Osteocyte (in vitro differentiated cells): ENCODE measurements at places on chromosomes 12 and 14. TPM values are rescaled to one million over a fixed set of nuclear protein-coding genes. Genes with fewer than 3 reads are reported as not detected.
A peak's percentile ranks its signal among the peaks of the same experiment; 100 is the strongest.

The ERC1 gene
- 79.5 and 83.9 TPM in 2 replicates for total RNA-seq

The MYH6 gene
- not detected in 2 replicates for total RNA-seq

The LMNTD1 gene
- total RNA-seq: not detected in 2 replicates

The OR10A7 gene
- not detected in 2 replicates for total RNA-seq

DNA sequence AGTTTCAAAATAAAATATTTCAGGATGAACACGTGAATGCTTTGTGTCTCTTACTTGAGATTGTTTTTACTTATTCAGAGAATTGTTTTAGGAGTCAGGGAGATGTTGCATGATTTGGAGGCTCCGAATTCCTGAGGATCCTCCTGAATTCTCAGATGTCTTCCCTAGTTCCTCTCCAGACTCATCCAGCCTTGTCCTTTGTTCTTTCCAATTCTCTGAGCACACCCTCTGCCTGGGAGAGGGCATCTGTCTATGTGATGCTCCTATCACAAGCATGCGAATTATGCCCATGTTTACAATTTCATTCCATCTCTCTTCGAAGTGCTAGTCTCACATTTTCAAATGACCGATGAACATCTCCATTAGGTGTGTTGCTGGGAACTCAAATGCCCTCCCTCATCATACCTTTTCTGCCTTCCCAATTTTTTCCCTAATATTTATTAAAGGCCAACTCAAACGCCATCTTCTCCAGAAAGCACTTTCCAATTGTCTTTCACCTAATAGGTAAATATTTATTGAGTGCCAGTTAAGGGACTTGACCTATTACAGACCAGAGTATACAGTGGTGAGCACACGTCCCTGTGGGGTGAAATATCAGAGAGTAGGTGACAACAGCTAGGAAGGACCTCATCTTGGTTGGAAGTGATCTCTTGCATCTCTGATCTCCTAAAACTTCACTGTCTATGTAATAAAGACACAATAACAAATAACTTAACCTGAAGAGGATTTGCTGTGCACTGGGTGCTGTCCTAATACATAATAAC is 64.4 kb downstream of the ARF6 start:
- H3K4me1 ChIP-seq: peaks cover 15% of the 10 kb centered on the region
- H3K4me3 ChIP-seq: no peak overlapping the region
- no peak for DNase-seq
- no peaks in the 10 kb centered on the region for H3K27me3 ChIP-seq

DNA sequence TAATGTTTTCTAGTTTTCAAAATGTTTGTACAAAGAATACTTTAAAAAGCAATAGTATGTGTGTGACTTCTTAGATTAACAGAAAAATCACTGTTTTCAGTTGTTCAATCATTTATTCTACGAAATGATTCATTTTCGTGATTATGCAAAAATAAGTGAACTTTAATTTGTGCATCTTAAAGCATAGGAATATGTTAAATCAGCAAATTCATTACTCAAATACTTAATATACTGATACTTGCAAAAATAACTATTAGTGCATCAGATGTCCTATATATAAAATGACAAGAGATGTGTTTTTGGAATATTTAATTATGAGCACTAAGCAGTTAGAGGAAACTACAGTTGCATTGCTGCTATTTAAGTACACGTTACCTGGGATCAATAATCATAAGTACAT is 11.0 kb downstream of the SOX5 start:
- no peaks in the 10 kb centered on the region for H3K4me1 ChIP-seq
- peaks cover 18% of the 10 kb centered on the region for H3K27me3 ChIP-seq
- no peaks in the 10 kb centered on the region for H3K36me3 ChIP-seq

DNA sequence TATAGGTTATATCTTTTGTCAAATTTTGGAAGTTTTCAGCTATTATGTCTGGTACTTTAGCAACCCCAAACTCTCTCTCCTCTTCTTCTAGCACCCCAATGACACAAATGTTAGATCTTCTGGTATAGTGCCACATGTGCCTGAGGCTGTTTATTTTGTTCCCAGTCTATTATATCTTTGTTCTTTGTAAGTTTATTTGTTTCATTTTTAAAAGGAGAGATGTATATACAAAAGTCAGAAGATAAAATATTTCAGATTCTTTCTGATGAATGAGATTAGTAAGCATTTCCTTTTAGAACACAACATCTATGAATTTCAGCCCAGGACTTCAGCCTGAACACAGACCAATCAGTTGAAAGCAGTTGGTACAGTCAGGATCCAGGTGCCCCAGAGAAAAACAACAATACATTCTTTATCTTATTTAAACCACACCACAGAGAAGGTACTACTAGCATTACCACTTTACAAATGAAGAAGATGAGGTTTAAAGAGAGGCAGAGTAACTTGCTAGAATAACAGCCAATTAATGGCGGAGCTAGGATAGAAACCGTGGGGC is 114.1 kb upstream of the BTG1 start:
- no peak for DNase-seq
- no peak overlapping the region for H3K27ac ChIP-seq
- no peak overlapping the region for H3K4me3 ChIP-seq
- peaks cover 2% of the 10 kb centered on the region for H3K4me1 ChIP-seq

- no peak for DNase-seq
- peaks cover 2% of the 10 kb centered on the region for H3K4me1 ChIP-seq
- peaks cover 15% of the 10 kb centered on the region for H3K27me3 ChIP-seq
- no peak overlapping the region for H3K27ac ChIP-seq
Observed at GRCh38 chr12:22321638-22322037, 12.9 kb downstream of the ST8SIA1 start.

DNA sequence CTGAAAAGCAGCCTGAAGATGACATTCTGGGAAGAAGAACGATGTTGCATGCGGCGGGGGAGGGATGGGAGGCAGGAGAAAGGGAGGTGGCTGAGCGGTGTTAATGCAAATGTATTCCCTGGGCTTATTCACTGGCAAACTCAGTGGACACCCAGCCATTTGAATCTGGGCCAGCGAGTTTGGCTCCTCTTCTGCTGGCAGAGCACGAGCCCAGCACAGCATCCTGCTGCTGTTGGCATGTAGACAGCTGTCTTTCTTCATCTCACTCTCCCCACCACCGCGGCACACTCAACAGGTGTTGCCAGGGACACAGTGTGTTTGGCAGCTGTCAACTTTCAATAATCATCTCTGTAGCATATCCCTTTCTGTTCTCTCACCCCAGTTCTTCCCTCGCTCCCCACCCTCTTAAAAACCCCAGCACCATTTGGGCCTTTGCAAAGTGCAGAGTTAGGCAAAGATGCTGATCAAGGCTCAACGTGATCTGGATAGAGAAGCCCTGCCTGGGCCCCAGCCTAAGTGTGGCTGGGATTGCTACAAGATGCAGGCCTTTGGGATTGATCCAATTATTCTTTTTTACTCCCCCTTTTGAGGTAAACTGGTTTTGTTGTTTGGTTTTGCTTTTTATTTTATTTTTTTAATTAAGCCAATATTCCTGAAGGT is 131.9 kb downstream of the EXOC5 start:
- H3K27me3 ChIP-seq: peaks cover 9% of the 10 kb centered on the region
- DNase-seq: no peak
- no peaks in the 10 kb centered on the region for H3K36me3 ChIP-seq

- H3K36me3 ChIP-seq: peaks cover 21% of the 10 kb centered on the region
- no peaks in the 10 kb centered on the region for H3K27me3 ChIP-seq
- DNase-seq: no peak
- H3K4me3 ChIP-seq: no peak overlapping the region
Observed at GRCh38 chr12:50175716-50176026, 8.5 kb upstream of the CERS5 start.

GRCh38 chr12:79364197-79364596 is 326.6 kb downstream of the PAWR start:
- peaks cover 6% of the 10 kb centered on the region for H3K27me3 ChIP-seq
- H3K4me1 ChIP-seq: no peaks in the 10 kb centered on the region
- no peak for DNase-seq
- no peak overlapping the region for H3K27ac ChIP-seq
- H3K36me3 ChIP-seq: no peaks in the 10 kb centered on the region

DNA sequence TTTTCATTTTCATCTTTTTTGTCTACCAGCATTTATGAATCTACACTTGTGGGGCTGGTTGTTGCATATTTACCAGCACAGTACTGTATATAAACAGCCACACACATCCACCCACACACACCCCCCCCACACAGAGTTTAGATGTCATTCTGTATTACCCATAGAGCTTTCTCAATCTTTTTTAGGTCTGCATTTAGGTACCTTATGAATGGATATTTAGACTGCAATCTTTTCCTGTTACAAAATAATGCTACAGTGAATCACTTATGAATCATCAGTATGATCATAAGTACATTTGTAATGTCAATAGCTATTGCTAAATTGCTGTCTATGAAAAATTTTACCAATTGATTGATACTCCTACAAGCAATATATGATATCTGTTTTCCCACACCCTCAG is 67.3 kb upstream of the STK38L start:
- H3K4me3 ChIP-seq: no peak overlapping the region
- peaks cover 55% of the 10 kb centered on the region for H3K4me1 ChIP-seq
- no peaks in the 10 kb centered on the region for H3K27me3 ChIP-seq

GRCh38 chr14:95290871-95291431 is 28.8 kb downstream of the CLMN start:
- H3K4me1 ChIP-seq: peaks cover 16% of the 10 kb centered on the region
- no peak for DNase-seq
- no peaks in the 10 kb centered on the region for H3K36me3 ChIP-seq
- no peak overlapping the region for H3K4me3 ChIP-seq
- H3K27me3 ChIP-seq: no peaks in the 10 kb centered on the region

GRCh38 chr12:27583057-27583797 is 59.2 kb downstream of the PPFIBP1 start:
- peaks cover 28% of the 10 kb centered on the region for H3K36me3 ChIP-seq
- H3K27ac ChIP-seq: peak overlapping the region; percentile 33
- H3K27me3 ChIP-seq: no peaks in the 10 kb centered on the region
- H3K4me3 ChIP-seq: no peak overlapping the region
- peaks cover 35% of the 10 kb centered on the region for H3K4me1 ChIP-seq

DNA sequence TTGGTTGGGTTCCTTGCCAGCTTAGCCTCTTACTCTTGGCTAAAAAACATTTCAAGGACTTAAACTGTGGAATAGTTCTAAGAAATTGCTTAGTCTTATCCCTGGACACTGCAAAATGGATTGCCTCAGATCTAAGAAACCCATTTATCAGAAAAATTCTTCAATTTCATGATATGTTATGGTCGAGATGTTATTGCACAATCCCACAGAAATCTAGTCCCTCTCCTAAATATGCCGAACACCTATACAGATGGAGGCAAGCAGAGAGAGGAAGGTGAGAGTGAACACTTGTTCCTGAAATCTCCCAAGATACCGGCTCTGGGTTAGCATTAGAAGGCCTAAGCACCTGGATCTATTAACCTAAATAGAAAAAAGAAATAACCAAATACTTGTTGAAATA is 267.2 kb downstream of the PAWR start:
- H3K27ac ChIP-seq: peak overlapping the region; percentile 94
- no peaks in the 10 kb centered on the region for H3K27me3 ChIP-seq
- DNase-seq: no peak
- no peak overlapping the region for H3K4me3 ChIP-seq

DNA sequence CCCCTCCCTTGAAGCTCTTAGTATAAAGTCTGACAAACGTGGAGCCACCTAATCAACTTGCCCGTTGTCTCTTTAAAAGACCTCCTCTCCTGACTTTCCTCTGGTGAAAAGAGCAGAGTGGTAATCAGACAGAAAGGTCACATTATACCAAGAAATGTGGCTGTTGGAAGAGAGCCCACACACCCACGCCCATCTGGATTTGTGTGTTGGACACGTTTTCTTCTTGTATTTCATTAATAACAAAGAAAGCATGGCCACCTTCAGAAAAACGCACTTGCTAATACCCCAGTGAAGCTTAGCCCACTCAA is 41.3 kb downstream of the CCDC60 start:
- no peak for DNase-seq
- no peak overlapping the region for H3K27ac ChIP-seq
- H3K27me3 ChIP-seq: no peaks in the 10 kb centered on the region
- no peaks in the 10 kb centered on the region for H3K4me1 ChIP-seq
- no peaks in the 10 kb centered on the region for H3K36me3 ChIP-seq
- H3K4me3 ChIP-seq: no peak overlapping the region

- no peak for DNase-seq
- no peak overlapping the region for H3K27ac ChIP-seq
- H3K36me3 ChIP-seq: peaks cover 8% of the 10 kb centered on the region
Observed at GRCh38 chr12:27607591-27607990, 83.6 kb downstream of the PPFIBP1 start.

GRCh38 chr12:12028668-12029402 is 41.9 kb upstream of the BCL2L14 start:
- H3K36me3 ChIP-seq: no peaks in the 10 kb centered on the region
- H3K27me3 ChIP-seq: peaks cover 5% of the 10 kb centered on the region
- no peak overlapping the region for H3K4me3 ChIP-seq
- H3K27ac ChIP-seq: no peak overlapping the region
- H3K4me1 ChIP-seq: peaks cover 6% of the 10 kb centered on the region

- no peak overlapping the region for H3K4me3 ChIP-seq
- H3K27ac ChIP-seq: no peak overlapping the region
- DNase-seq: no peak
- H3K4me1 ChIP-seq: no peaks in the 10 kb centered on the region
Observed at GRCh38 chr12:119154435-119154818, 24.3 kb upstream of the HSPB8 start.

GRCh38 chr12:119208626-119209061 is 29.9 kb downstream of the HSPB8 start:
- no peaks in the 10 kb centered on the region for H3K4me1 ChIP-seq
- no peak overlapping the region for H3K27ac ChIP-seq
- H3K27me3 ChIP-seq: peaks cover 5% of the 10 kb centered on the region
- H3K36me3 ChIP-seq: no peaks in the 10 kb centered on the region
- no peak overlapping the region for H3K4me3 ChIP-seq

DNA sequence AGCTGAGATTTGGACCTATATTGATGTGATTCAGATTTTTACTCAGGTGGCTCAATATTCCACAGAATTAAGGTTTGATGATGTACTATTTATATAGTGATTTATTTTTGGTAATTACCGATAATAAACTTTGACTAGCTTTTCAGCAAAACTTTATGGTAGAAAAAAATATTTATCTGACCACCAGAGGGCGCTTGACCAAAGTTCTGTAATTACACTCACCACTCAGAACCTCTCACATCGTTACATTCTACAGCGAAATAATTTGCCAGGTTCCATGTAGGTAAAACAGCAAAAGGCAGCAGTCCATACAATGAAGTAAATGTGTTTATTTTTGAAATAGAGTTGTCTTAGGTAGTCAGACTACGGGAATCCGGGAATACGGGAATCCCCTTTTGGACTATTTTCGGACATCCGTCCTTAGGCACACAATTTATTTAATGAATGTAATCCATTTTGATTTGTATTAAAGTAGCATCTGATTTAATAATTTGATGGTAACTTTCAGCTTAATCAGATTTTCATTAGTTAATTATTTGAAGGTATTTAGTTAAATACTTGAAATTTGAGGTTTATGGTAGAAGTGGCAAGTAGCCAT is 143.0 kb upstream of the DDHD1 start:
- peaks cover 17% of the 10 kb centered on the region for H3K27me3 ChIP-seq
- no peak for DNase-seq
- H3K27ac ChIP-seq: no peak overlapping the region
- no peaks in the 10 kb centered on the region for H3K36me3 ChIP-seq
- H3K4me1 ChIP-seq: no peaks in the 10 kb centered on the region
- H3K4me3 ChIP-seq: no peak overlapping the region
